ENCODE measurements at places on chromosomes 3 and 15.

DNA sequence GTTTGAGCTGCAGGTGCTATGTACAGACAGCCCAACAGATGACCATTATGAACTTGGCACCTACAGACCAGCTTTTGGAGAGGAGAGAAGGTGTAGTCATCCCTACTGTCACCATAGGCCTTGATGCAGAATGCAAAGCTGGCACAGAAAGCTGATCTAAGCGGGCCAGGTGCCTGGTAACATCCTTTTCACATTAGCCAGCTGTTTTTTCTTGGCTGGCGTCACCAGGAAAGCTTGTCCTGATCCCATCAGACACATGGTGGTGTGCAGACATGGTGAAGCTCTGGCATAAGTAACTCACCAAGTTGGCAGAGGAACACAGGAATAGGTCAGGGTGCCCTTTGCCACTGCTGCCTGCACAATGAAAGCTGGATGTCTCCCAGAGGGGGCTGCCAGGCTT, 97.2 kb upstream of the MB21D2 start:
- no peak for DNase-seq

GRCh38 chr3:160973067-160973809, 131.9 kb downstream of the B3GALNT1 start:
- no peak for DNase-seq

DNA sequence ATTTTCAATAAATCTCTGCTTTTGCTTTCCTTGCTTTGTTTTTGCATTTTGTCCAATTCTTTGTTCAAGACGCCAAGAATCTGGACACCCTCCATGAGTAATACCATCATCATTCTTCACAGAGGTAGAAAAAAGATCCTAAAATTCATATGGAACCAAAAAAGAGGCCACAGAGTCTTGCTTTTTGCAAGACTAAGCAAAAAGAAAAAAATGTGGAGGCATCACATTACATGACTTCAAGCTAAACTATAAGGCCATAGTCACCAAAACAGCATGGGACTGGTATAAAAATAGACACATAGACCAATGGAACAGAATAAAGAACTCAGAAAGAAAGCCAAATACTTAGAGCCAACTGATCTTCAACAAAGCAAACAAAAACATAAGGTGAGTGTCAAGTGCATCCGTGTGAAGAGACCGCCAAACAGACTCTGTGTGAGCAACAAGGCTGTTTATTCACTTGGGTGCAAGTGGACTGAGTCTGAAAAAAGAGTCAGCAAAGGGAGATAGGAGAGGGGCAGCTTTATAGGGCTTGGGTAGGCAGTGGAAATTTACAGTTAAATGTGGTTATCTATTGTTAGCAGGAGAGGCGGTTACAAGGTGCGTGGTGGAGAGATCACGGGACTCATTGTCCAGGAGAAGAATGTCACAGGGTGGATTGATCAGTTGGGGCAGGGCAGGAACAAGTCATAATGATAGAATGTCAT, 10.9 kb downstream of the STRIT1 start:
- DNase-seq, result no peak

DNA sequence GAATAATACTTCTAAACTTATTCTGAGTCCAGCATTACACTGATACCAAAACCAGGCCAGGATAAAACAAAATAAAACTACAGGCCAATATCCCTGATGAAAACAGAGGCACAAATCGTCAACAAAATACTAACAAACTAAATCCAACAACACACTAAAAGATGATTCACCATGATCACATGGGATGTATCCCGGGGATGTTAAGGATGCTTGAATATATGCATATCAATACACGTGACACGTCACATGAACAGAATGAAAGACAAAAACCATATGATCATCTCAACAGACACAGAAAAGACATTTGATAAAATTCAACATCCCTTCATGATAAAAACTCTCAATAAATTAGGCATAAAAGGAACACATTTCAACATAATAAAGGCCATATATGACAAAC, 91.5 kb downstream of the CSNK1G1 start:
- DNase-seq, result no peak

DNA sequence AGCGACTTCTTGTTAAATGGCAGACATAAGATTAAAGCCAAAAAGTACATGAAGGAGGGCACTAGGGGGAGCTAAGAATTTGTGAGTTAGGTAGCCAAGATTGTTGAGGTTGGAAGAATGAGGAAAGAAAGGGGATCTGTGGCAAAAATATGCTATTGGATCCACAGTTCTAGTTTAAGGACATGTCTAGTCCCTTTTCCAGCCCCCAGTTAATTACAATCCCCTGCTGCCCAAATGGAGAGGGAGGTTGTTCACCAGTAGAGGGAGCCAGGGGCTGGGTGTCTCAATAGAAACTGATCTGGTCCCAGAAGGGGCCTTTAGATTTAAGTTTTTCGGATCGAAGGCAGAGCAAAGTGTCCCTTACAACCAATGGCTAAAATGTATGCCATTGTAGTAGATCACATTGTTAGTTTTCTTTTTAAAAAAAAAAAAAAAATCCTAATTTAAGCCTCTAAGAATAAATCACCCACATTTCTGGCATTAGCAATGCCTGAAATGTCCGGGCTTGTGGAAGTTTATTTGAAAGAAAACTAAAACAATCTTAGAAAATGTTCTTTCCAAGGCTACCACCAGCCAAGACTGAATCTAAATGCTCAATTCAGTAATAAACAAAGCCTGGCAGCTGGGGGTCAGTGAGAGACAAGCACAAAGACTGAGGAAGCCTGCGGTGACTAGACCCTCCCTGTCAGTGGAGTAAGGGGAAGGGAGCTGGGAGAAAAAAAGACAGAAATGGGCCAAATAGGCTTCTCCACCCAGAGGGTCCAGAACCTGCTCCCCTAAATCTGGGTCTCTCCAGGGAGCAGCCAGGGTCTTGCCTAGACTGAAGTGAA, 7.1 kb downstream of the COL8A1 start:
- no peak for DNase-seq

- no peak for DNase-seq
These were observed 1093.6 kb upstream of the ALCAM start for GRCh38 chr3:104273046-104273649.

DNA sequence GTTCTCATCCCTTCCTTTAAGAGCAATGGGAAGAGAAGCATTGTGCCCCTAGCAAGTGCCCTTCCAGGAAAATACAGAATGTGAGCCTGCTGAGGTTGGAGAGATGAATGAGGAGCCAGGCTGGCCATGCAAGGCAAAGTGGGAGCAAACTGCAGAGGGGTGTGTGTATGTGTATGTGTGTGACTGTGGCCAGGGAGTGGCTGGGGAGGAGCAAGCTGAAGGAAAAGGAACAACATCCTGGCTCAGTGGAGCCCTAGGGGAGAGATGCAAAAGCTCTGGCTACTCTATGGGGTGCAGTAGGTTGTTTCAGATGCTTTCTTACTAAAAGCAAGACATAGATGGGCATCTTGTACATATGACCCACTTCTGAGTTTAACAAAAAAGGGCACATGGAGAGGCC, 20.6 kb downstream of the FOXP1 start:
- no peak for DNase-seq

GRCh38 chr15:51267051-51267702, 71.2 kb downstream of the CYP19A1 start:
- DNase-seq, result no peak

DNA sequence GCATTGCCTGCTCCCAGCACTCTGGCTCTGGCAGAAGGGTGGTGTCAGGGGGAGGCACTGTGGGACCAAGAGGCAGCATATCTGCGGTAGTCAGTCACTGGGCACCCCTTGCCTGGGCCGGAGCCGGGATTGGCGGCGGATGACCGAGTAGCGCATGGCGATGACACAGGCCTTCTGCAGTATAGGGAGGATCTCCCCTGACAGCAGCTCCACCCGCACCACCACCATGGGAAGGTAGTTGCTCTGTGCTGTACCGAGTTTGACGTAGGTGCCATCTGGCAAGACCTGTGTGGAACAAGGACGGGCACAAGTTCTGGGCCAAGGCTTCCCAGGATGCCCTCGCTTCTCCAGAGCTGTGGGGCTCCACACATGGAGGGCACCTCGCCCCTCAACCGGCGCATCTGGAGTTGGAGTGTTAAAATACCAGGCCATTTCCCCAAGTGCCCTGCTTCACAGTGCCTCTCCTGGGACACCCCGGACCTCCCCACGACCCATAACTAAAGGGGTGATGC, 6.6 kb downstream of the ACOX2 start:
- no peak for DNase-seq

GRCh38 chr3:120498556-120499346, 48.0 kb upstream of the FSTL1 start:
- no peak for DNase-seq

- DNase-seq, result no peak
These were observed 105.6 kb downstream of the OXSM start for GRCh38 chr3:25895443-25895842.

DNA sequence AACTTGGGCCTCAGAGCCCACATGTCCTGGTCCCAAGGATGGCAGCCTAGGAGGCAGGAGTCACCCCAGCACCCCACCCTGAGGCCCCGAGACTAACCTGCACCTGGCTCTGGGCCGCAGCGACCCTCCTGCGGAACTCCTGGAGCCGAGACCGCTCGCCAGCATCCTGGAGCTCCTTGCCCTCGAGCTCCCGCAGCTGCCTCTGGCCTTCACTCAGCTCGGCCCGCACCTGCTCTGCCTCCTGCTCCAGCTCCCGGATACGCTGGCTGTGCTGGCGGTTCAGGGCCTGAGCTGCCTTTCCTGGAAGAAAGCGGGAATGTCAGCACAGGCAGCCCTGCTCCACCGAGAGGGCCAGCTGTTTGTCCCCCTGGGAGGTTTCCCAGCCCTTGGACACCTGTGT, 13.2 kb downstream of the KIF7 start:
- DNase-seq, result no peak

DNA sequence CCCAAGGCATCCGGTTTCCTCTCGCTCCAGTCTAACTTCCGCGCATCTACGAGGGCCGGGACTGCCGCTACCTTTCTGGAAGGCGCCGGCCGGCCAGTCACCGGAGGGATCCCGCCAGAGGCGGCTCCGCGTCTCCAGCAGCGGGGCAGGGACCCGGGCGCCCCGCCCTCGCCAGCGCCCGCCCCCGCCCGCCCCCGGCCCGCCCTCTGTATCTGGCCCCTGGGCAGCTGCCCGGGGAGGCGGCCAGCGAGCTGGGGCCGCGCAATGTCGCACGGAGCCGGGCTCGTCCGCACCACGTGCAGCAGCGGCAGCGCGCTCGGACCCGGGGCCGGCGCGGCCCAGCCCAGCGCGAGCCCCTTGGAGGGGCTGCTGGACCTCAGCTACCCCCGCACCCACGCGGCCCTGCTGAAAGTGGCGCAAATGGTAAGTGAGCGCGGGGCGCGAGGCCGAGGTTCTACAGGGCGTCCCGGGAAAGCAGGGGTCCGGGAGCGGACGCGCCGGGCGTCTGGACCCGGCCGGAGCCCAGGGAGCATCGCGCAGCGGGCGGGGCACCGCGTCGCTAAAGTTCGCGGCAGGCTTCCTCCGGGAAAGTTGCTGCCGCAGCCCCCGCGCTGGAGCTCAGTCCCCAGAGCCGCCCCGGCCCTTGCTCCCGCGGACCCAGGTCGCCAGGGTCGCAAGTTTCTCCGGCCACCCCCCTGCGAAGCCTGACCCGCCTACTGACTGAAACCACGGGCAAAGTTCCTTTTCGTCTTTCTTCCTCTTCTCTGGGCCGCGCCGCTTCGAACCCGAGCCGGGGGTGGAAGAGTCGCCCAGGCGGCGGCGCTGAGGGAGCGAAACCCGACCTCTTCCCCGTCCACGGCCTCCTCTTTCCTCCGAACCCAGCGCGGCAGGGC, at the start of gene CMTM7:
Gene CMTM7, plus strand, starts transcription at position 211 of the 893 bp plus-strand sequence. Its CDS starts 54 bp downstream, at position 265.
- peak; percentile 17 for DNase-seq

DNA sequence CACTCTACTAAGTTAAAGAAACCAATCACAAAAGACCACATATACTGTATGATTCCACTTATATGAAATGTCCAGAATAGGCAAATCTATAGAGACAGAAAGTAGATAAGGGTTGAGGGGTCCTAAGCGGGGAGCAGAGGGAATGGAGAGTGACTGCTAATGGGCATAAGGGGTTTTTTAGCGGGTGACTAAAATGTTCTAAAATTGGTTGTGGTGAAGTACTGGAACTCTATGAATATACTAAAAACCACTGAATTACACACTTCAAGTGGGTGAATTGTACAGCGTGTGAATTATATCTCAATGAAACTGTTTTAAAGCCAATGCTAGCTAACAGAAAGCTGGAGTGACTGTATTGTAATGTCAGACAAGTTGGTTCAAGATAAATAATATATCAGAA, 33.3 kb downstream of the KPNA1 start:
- no peak for DNase-seq

GRCh38 chr3:181719991-181720680, 8.4 kb downstream of the SOX2 start:
- no peak for DNase-seq

DNA sequence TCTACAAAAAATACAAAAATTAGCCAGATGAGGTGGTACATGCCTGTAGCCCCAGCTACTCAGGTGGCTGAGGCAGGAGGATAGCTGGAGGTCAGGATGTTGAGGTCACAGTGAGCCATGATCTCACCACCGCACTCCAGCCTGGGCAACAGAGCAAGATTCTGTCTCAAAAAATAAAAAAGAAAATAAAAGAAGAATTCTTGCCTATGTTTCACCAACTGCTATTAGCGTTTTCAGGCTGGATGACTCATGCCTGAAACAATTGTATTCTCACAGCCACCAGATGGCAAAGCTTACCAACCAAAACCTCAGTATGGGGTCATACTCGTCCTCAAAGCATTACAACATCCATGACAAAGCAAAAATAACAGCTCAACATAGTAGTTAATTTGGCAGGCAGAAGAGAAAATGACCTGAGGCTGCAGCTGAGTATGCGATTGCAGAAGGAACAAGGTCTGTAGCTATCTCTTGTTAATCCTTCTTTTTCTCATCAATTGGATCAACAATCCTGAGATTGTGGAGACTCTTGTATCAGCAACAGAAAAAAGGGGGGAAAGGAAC, 52.2 kb downstream of the TP53BP1 start:
- no peak for DNase-seq

GRCh38 chr3:31262201-31262600, 270.5 kb upstream of the STT3B start:
- no peak for DNase-seq

GRCh38 chr3:76405196-76405595, 619.8 kb upstream of the ZNF717 start:
- DNase-seq, result no peak

DNA sequence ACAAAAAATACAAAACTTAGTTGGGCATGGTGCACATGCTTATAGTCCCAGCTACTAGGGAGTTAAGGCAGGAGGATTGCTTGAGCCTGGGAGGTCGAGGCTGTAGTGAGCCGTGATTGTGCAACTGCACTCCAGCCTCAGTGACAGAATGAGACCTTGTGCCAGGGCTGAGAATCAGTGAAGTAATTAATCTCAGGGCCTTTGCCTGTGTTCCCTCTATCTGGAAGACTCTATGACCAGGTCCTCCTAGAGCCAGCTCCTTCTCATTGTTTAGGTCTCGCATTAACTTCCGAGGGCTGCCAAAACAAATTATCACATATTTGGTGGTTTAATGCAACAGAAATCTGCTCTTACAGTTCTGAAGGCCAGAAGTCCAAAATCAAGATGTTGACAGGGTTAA, 41.4 kb upstream of the FLNB start:
- no peak for DNase-seq

Data from stimulated activated CD8-positive, alpha-beta memory T cell treated with anti-CD3 and anti-CD28 coated beads, Interleukin-15, amount 100 ng/mL, for 24 hours (primary cell).